Testis (tissue), 5 donors: ENCODE measurements at places on chromosomes 12 and 14. TPM values are rescaled to one million over a fixed set of nuclear protein-coding genes. Genes with fewer than 3 reads are reported as not detected.

GRCh38 chr12:549476-550082, 89.8 kb downstream of the B4GALNT3 start:
- no peak for DNase-seq

- no peak for DNase-seq
These were observed 182.9 kb upstream of the SLC38A2 start for GRCh38 chr12:46555406-46555852.

GRCh38 chr12:40325349-40325960, 100.7 kb downstream of the LRRK2 start:
- DNase-seq, result peak; percentile 27

DNA sequence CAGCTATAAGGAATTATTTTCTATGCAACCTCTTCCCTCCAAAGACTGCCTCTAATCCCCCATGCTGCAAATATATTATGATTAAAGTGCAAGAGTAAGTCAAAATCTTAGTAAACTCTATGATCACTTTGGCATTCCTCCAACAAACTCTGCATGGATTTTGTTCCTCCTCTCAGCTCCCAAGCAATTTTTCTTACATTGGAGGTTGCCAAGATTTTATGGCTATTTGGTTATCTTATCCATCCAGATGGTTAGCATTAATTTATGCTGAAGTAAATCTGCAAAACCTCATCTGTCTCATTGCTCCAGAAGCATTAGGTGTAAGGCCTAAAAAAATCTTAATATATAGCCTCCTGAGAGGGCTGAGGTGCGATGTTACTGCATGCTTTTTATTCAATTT, 228.1 kb downstream of the CHST11 start:
- no peak for DNase-seq

DNA sequence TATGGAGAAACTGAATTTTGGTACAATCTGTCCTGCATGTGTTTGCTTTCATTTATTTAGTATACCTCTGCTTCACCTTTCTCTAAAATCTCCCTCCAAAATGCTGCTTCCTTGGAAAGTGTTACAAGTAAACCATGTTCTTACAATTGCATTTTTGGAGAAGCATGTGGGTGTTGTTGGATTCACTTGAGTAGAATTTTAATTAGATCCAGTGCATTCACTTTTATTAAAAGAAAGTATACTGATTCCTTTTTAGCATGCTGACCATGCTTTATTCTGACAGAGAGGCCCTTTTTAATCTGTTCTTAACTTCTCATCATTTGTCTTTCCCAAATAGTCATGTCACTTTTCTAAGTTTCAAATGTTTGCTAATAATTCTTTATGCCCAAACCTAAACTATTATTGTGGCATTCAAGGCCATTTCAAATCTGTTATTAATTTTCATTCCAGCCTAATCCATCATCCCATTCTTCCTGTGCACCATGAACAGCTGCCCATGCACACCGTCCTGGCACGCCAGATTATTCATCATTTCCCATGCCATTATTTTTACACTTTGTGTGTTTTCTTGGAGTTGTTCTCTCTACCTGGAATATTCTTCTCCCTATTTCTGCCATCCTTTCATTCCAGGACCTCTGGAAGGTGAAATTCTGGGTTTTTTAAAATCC, 90.7 kb downstream of the METTL25 start:
- no peak for DNase-seq

DNA sequence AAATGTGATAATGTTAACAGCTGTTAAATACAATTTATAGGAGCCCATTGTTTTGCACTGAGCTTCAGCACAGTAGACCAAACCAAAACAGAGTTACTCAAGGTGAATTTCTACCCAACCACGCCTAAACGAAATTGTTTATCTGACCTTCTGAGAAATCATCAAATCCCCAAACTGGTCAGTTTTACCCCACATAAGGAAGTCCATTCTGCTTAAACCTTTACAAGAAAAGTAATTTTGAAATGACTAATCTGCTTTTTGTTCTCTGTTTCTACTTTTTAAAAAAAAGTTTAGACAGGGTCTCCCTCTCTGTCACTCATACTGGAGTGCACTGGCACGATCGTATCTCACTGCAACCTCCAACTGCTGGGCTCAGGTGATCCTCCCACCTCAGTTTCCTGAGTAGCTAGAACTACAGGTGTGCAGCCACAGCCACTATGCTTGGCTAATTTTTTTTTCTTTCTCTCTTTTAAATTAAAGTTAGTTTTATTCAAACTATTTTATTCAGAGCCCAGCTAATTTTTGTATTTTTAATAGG, 1.4 kb upstream of the RNF10 start:
- DNase-seq, result no peak

DNA sequence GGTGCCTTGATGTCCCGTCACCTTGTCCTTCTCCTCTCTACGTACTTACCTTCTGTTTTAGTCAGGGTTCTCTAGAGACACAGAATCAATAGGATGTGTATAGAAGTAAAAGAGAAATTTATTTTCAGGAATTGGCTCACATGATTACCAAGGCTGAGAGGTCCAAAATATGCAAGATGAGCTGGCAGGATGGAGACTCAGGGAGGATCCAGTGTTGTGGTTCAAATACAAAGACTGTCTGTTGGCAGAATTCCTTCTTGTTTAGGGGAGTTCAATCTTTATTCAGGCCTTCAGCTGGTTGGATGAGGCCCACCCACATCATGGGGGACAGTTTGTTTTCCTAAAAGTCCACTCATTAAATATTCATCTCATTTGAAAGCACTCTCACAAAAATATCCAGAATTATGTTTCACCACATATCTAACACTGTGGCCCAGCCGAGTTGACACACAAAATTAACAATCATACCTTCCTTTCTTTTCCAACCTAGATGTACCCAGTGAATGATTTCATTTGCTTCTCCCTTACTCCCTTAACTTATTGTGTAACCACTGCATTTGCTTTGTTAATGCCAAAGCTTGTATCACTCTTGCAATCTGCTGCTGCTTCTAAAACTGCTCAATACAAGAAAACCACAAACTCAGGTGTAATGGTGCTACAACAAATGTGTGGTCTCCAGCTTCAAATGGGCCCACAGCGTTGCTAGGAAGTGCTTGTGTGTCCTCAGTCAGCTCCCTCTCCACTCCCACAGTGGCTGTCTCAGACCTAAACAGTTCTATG, 195.4 kb upstream of the ARHGAP5 start:
- DNase-seq, result no peak

GRCh38 chr14:28751467-28752058, 15.0 kb upstream of the FOXG1 start:
- peak; percentile 73 for DNase-seq

- no peak for DNase-seq
These were observed 272.0 kb upstream of the DIO3 start for GRCh38 chr14:101289230-101289690.

DNA sequence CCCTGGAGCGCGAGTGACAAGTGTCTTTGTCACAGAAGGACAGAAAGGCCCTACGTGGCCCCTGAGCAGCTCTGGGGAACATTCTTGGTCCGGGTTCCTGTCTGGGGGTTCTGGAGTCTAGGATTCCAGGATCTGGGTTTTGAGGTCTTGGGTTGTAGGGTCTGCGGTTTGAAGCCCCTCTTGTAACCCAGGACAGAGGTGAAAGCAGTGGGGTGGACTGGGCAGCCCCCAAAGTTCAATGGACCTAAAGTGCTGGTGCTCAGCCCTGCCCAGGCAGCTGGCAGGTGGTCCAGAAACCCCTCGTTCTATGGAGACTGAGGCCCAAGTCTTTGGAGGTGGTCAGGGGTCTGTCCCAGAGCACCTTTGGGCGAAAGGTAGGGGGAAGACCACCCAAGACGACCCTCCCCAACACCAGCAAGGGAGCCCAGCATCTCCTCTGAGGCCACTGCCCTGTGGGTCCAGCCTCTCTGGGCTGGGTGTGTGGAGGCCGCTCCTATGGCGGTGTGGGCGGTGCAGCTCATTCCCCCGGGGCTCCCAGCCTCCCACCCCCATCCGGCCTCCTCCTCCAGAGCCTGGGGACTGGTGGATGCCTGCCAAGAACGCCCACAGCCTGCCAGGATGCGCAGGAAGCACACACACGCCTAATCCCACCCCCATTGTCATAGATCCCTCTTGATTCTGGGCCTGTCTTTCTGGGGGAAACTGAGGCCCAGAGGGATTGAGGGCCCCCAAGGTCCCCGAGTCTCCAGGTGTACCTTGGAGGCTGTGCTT, 30.2 kb upstream of the ANKRD9 start:
- peak; percentile 65 for DNase-seq

DNA sequence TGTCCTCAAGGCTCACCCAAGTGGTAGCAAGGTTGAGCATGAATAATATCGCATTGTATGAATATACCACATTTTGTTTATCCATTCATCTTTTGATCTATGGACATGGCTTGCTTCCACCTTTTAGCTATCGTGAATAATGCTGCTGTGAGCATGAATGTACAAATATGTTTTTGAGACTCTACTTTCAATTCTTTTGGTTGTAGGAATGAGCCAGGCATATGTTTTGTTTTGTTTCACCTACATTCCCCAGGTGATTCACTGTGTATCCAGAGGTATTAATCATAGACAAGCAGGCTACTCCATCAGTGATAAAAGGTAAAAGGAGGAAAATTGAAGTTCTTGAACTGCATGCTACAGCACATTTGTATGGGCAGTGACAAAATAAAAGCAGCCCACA, 35.8 kb downstream of the CDKL1 start:
- DNase-seq, result no peak

DNA sequence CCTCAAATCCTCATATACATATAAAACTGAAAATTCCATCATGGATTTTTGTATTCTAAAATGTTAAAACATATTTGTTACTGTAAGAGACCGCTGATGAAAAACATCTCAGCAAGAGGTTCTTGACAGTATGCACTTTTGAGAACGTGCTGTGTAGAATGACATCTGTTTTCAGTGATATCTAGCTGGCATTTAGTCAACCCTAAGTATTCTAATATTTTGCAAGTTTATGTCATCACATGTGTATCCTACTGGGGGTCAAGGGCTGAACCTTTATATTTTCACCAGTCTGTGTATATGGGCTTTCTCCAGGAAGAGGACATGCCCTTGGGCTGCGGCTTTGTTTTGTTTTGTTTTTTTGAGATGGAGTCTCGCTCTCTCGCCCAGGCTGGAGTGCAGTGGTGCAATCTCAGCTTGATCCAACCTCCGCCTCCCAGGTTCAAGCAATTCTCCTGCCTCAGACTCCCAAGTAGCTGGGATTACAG, 22.0 kb upstream of the YARS2 start:
- DNase-seq, result no peak

DNA sequence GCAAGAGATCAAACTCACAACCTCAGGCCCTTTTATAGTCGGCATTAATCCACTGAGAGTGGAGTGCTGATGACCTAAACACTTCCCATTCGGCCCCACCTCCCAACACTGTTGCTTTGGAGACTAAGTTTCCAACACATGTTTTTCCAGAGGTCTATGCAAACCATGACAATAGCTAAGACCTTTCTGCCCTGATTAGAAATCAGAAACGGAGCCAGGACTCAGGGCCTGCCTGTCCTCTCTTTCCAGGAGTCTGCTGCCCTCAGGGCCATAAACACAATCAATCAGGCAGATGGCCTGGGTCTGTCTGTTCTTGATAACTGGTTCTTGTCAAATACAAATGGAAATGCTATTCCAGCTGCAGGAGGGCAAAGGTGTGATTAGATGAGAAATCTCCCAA, 97.2 kb upstream of the PSMC1 start:
- DNase-seq, result peak; percentile 25

GRCh38 chr14:35286003-35286600, 6.1 kb upstream of the PSMA6 start:
- DNase-seq, result no peak

DNA sequence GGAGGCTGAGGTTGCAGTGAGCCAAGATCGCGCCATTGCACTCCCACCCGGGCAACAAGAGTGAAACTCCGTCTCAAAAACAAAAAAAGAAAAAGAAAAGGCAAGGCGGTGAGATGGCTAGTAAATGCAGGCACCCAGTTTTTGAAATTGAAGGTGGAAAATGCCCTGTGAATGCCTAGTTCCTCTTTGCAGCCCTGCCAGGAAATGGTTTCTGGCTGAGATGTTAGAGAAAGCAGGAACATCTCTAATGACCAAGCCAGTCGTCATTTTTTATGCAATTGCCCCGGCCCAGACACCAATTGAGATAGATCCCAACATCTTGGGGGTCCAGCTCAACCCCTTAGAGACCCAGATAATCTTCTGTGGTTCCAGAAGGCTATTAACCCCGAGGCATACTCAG, 17.0 kb downstream of the SLC8A3 start:
- DNase-seq, result no peak

DNA sequence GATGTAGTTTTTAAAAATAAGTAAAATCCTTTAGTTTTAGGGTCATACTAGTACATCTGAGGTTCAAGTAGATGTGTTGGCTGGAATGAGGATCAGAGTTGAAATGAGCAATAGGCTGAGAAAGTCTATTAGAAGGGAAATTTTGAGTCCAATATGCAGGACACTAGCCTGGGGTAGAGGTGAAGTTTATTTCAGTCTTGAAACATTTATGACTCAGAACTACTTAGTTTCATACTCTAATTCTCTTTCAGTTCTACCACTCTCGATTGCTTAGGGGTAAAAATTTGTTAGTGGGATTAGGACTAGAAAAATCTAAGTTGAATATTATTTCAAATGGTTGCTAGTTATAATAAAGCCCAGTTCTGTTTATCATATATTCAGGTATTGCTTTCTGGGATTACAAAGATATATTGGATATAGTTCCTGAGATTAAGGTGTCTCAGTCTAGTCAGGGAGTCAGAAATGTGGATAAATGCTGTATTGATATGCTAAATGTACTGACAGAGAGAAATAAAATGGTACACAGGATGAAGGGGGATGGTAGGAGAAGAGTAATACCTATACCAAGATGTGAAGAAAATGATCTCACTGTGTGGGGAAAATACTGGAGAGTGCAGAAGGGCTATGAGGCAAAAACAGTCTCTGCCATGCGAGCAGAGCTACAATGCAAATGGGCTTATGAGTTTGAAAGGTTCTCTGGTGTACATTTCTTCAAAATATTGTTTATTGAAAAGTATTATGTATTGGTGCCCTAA, 395.8 kb upstream of the FBXO33 start:
- no peak for DNase-seq

- DNase-seq, result no peak
These were observed 38.6 kb downstream of the SPTSSA start for GRCh38 chr14:34423445-34423844.

DNA sequence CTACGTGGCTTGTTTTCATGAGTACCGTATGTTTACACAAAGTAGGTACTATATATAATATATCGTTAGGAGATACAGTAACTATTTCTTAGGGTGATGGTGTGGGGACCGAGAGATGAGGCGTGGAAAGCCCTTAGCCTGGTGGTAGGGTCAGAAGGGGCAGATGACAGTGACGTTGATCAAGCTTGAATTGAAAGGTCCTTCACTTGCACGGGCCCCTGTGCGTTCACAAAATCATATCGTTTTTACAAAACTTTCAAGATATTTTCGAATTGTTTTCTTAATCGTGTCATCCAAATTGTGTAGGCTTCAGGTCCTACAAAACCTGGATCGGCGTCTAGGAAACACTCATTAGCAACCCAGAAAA, 881 bp upstream of the SOS2 start:
- DNase-seq, result peak; percentile 34

GRCh38 chr12:71900091-71900490, 38.6 kb upstream of the TPH2 start:
- no peak for DNase-seq

GRCh38 chr12:121776190-121777098, 17.0 kb downstream of the RHOF start:
- DNase-seq, result peak; percentile 84

GRCh38 chr12:115973968-115974724, 303.3 kb downstream of the MED13L start:
- DNase-seq, result no peak

- no peak for DNase-seq
These were observed 9.8 kb downstream of the DAD1 start for GRCh38 chr14:22579236-22579635.

Gene MARK3
- total RNA-seq, result 198 TPM

Gene GPRC5A
- total RNA-seq, result 2.7 TPM

Gene PTCSC3
- total RNA-seq, result not detected

Gene ERBB3
- total RNA-seq, result 3.3 TPM

Gene SCN8A
- 11.0 TPM for total RNA-seq

Gene SERPINA4
- not detected for total RNA-seq

Gene PPP4R4
- total RNA-seq, result 26.7 TPM
